ENCODE measurements at places on chromosomes 7 and 10.
A peak's percentile ranks its signal among the peaks of the same experiment; 100 is the strongest.

GRCh38 chr7:35419391-35419755, 165.5 kb upstream of the TBX20 start:
- no peak for DNase-seq

DNA sequence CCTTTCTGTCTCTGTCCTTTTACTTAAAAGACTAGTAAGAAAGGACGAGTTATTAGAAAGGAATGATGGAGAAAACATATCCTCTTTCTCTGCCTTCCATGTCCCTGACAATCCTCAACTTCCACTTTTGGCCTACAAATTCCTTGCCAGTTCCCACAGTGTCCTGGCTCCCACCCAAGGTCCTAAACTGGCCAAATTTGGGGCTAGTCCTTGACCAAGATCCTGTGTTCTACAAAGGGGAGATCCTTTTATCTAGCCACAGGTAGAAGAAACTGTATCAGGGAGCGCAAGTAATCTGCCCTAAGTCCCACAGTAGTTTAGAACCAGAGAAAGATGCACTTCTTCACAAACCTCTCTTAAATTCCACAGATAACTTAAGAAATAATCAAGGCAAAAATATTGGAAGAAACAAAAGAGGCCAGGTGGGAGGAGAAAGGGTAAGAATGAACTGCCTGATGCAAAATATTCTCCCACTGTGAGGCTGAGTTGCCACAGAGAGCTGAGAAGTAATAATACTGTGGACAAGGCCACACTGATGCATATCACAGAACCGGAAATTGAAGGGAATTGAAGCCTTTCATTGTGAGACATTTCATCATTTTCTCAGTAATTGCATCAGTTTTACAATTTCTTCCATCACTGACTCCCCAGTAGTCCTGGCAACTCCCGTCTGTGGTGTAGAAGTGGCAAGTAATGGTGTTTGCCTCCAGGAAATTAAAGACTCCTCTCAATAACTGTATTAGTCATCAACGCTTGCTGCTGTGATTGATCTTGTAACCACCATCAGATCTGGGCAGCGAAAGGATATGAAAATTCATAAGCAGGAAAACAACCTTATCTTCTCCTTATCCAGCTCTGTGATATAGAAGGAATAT, 47.2 kb downstream of the DNAJC12 start:
- DNase-seq = peak; percentile 53

DNA sequence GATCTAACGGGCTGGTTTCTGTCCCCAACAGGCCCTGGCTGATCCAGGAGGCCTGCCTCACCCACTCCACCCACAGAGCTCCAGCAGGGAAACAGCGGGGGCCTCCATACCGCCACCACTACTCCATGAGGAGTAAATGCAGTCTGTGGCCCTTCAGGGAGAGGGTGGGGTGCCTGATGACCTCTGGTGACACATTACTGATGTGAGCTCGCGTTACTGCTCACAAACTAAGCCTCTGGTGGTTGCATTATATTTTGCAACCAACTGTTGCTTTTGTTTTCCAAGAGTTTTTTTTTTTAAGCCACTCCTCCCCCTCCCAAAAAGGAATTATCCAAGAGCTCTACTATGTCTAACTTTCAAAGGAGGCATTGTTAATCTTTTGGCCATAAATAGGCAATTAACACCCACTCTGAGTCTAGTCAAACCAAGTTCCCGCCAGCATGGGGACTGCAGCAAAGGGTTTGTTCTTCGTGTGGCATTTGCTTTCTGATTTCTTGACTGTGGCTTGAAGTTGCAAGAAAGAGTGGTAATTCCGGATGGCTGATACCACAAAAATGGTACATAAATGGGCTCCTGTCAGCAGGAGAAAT, 72.6 kb downstream of the FAM53B start:
- DNase-seq = no peak

GRCh38 chr7:138086563-138087270, 10.5 kb downstream of the AKR1D1 start:
- DNase-seq = no peak

DNA sequence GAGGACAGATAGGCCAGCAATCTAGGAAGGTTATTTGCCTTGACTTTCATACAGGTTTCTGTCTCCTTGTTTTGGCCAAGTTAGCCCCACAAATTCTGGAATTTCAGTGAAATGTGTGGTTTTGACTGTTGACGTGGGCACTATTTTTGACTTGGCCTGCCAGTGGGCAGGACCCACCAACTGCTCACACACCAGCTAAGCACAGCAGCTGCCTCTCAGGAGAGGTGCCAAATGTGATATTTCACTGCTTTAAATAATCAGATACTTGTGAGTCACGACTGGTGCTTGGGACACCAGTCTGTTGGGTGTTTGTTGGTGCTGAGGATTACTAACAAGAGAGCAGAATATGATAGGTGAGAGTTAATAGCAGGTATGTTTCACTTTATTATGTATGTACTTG, 409.7 kb upstream of the MTPN start:
- no peak for DNase-seq

- no peak for DNase-seq
These were observed 14.4 kb downstream of the SCIN start for GRCh38 chr7:12584930-12585329.

DNA sequence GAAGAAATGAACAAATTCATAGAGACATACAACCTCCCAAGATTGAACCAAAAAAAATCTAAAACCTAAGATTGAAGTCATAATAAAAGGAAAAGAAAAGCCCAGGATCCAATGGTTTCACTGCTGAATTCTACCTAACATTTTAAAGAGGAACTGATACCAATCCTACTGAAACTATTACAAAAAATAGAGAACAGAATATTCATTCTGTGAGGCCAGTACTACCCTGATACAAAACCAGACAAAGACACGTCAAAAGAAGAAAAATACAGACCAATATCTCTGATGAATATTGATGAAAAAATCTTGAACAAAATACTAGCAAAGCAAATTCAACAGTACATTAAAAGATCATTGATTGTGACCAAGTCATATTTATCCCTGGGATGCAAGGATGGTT, 128.5 kb upstream of the STEAP1 start:
- DNase-seq = no peak

DNA sequence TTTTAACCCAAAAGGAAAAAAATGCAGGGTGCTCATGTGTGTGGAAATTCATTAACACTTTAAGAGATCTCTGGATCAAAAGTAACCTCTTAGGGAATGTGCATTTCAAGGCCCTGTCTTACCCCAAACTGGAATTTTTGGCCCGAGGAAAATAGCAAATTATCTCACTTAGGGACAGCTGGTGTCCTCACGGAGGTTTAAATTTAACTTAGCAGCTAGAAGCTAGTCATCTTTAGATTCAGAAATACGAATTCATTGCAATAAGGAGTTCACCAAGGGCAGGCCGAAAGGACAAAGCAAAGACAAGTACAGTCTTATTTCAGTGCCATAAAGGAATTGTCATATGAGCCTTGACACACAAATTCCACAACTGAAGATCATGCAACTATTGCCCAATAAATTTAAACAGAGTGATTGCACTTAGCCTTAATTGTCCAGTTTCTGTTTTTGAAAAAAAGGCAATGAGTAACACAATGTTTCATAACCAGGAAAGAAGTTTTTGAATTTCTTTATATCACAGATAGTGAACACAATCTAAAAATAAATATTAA, 22.4 kb upstream of the SEMA3C start:
- DNase-seq = no peak

- DNase-seq = no peak
These were observed 77.3 kb downstream of the FAM13C start for GRCh38 chr10:59285073-59285472.

- DNase-seq = no peak
These were observed 4.1 kb downstream of the CUZD1 start for GRCh38 chr10:122841569-122841968.

- DNase-seq = no peak
These were observed at the start of gene KCNMA1 for GRCh38 chr10:77637532-77638320. TSS of gene KCNMA1 (minus strand) at chr10:77637808.

GRCh38 chr7:104059103-104059502, 69.6 kb upstream of the RELN start:
- no peak for DNase-seq

GRCh38 chr10:3433131-3433530, 260.5 kb upstream of the PITRM1 start:
- DNase-seq = no peak

- no peak for DNase-seq
These were observed 284.3 kb downstream of the PARD3 start for GRCh38 chr10:34530778-34531177.

DNA sequence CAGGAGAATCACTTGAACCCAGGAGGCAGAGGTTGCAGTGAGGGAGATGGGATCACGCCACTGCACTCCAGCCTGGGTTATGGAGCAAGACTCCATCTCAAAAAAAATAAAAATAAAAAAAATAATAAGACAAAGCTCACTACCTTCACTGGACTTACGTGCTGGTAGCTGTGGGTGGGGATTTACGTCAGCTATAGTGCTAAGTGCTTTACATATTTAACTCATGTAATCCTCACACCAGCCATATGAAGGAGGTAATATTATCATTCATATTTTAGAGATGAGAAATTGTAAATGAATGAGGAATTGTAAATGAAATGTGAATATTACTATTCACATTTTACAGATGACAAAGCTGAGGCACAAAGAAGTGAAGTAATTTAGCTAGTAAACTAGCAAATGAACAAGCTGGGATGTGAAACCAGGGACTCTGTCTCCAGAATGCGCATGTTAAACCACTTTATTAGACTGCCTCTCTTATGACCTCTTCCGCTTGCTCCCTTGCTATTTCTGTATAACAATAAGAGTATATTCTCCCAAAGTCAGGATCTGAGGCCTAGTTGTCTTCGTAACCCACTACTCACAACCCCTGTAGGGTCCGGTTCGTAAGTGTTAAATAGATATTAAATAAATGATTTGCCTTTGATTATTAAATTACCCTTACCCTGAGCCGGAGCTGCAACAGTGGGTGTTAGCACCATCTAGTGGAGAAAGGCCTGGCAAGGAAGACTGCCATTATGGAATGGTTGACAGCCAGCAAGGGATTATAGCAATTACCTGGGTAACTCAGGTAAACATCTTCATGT, 70.2 kb downstream of the HTR7 start:
- DNase-seq = no peak

DNA sequence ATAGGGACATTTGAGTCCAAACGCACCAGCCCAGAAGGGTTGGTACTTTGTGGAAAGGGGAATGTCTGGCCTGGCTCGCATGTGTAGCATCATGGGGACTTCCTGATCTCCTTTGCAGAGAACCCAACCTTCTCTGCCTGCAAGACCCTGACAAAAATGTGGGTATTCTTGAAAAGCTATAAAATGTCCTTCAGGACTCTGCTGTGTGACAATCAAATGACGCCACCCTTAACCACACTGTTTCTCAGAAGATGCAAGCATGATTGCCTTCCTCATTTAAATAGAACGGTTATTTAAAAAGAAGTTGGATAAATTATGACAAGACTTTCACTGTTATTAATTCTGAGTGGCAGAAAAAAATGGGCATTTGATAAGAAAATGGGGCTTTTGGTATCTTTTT, 15.1 kb upstream of the GPR15LG start:
- no peak for DNase-seq

DNA sequence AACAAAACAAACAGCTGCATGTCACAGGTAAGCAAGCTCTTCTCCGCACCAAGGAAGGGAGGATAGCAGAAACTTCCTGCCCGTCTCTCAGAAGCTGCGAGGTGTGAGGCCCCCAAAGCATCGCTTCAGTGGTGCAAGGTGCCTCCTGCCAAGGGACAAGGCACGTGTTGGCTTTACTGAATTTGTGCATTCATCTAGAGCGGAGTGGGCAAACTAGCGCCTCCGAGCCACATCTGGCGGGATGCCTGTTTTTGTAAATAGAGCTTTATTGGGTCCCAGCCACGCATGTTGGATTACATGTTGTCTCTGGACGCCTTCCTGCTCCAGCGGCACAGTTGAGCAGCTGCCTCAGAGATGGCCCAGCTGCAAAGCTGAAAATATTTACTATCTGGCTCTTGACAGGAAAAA, 27.7 kb downstream of the PHYH start:
- no peak for DNase-seq

DNA sequence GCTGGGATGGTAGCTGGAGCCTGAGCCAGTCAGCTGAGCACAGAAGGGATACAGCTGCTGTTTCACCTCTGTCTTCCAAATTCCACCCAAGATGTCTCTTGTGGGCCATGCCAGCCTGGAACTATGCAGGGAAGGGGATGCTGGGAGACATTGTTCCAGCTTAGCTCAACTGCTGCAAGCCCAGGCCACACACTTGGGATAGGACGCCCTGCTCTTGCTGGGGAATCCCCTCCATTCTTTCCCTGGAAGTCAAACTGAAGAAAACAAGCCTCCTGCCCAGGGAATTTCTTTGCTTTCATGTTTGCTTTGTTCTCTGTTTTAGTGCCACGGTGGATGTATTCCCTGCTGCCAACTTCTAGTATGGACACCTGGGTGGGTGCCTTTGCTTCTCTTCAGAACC, 55.2 kb upstream of the CDK13 start:
- DNase-seq = no peak

- no peak for DNase-seq
These were observed 50.9 kb downstream of the SGCE start for GRCh38 chr7:94605031-94605430.

GRCh38 chr7:17239046-17239445, 59.4 kb upstream of the AHR start:
- no peak for DNase-seq

DNA sequence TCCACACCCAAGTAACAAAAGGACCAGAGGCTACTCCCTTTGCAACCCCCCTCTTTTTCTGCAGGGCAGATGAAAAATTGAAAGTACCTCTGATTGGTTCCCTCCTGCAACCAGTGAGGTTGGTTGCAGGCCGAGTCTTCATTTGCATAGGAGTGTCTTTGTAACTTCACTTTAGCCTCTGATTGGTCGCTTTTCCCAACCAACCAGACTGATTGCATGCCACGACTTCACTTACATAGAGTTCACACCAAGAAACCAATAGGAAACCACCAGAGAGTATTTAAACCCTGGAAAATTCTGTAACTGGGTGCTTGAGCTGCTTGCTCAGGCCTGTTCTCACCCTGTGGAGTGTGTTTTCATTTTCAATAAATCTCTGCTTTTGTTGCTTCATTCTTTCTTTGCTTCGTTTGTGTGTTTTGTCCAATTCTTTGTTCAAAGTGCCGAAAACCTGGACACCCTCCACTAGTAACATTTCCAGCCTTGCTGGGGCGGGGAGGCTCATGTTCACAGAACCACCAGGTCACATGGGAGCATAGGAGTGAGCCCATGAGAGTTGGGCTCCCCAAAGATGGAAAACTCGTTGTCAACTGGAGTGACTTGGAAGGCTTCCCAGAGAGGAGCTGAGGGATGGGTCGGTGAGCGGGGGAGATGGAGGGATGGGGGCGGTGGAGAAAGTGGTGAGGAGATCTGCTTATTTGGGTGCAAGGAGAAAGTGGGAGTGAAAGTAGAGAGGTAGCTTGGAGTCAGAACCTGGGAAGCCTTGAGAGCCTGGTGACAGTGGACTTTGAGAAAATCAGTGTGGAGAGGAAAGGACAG, 223.6 kb downstream of the GFRA1 start:
- no peak for DNase-seq
